GM12878 (cell line): ENCODE measurements at places on chromosomes 11 and 22. TPM values are rescaled to one million over a fixed set of nuclear protein-coding genes. Genes with fewer than 3 reads are reported as not detected.
A peak's percentile ranks its signal among the peaks of the same experiment; 100 is the strongest.

GRCh38 chr11:46299451-46299961 lies 22.0 kb downstream of the CREB3L1 start:
- H3K27ac ChIP-seq: 0 out of 2 replicates have a peak overlapping the region, but pooled peaks have one; percentile 24
- no peak for DNase-seq
- no peak overlapping the region; the same call in 1 of the 2 replicates for H3K4me3 ChIP-seq

- DNase-seq: no peak
- peak overlapping the region; percentile 96 for H3K4me3 ChIP-seq
- H3K27ac ChIP-seq: peak overlapping the region; percentile 72; the same call in 1 of the 2 replicates
- H3K36me3 ChIP-seq: peaks cover 11% of the 10 kb centered on the region
- H3K27me3 ChIP-seq: no peaks in the 10 kb centered on the region
- peaks cover 18% of the 10 kb centered on the region for H3K4me1 ChIP-seq
These were observed 857 bp downstream of the ZPR1 start for GRCh38 chr11:116786966-116787365.

GRCh38 chr11:22734628-22735345 lies 68.4 kb downstream of the GAS2 start:
- no peaks in the 10 kb centered on the region for H3K36me3 ChIP-seq
- H3K27me3 ChIP-seq: no peaks in the 10 kb centered on the region
- no peaks in the 10 kb centered on the region for H3K4me1 ChIP-seq
- H3K27ac ChIP-seq: no peak overlapping the region
- no peak overlapping the region for H3K4me3 ChIP-seq
- DNase-seq: no peak

DNA sequence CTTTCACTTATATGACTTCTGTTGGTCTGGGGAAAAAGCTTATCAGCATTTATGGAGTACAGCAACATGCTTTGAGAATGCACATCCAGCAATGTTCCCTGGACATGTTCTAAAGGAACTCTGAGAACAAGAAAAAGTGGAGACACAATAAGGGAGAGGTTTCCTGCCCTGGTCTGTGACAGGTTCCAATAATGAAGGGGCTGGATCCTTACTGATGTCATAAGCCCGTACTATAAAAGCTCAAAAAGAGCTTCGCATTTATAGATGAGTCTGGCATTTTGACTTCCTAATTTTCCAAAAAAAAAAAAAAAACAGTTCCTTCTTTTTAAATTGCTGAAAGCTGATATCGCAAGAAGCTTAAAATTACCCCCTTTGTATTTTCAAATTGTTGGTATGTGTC lies 129.1 kb downstream of the MPPED2 start:
- H3K27me3 ChIP-seq: peaks cover 1% of the 10 kb centered on the region; the same call in 1 of the 2 replicates
- no peak overlapping the region for H3K4me3 ChIP-seq
- no peak for DNase-seq
- H3K36me3 ChIP-seq: no peaks in the 10 kb centered on the region
- H3K4me1 ChIP-seq: no peaks in the 10 kb centered on the region

- H3K36me3 ChIP-seq: no peaks in the 10 kb centered on the region
- DNase-seq: no peak
- no peaks in the 10 kb centered on the region for H3K27me3 ChIP-seq
- H3K27ac ChIP-seq: no peak overlapping the region
- no peaks in the 10 kb centered on the region for H3K4me1 ChIP-seq
These were observed 509.0 kb downstream of the BUD13 start for GRCh38 chr11:116263770-116264169.

GRCh38 chr11:116328851-116329250 lies 443.9 kb downstream of the BUD13 start:
- no peaks in the 10 kb centered on the region; the same call in 1 of the 2 replicates for H3K27me3 ChIP-seq
- no peak overlapping the region for H3K4me3 ChIP-seq
- H3K27ac ChIP-seq: no peak overlapping the region
- no peak for DNase-seq

DNA sequence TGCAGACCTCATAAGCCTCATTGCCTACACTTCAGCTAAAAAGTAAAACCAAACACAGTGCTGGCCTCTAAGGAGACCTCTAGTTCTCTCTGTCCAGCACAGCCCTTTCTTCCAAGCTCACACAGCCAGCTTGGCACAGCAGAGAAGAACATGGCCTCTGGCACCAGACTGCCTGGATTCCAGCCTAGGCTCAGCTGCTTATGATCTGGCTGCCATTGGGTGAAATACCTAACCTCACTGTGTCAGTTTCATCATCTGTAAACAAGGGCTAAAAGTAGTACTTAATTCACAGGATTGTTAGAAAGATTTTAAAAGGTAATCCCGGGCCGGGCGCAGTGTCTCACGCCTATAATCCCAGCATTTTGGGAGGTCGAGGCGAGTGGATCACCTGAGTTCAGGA lies 9.9 kb upstream of the ACER3 start:
- H3K27me3 ChIP-seq: no peaks in the 10 kb centered on the region
- DNase-seq: no peak
- H3K27ac ChIP-seq: no peak overlapping the region
- H3K4me1 ChIP-seq: no peaks in the 10 kb centered on the region
- H3K36me3 ChIP-seq: no peaks in the 10 kb centered on the region
- H3K4me3 ChIP-seq: no peak overlapping the region

- peaks cover 13% of the 10 kb centered on the region for H3K36me3 ChIP-seq
- no peak for DNase-seq
- no peak overlapping the region for H3K27ac ChIP-seq
- no peaks in the 10 kb centered on the region for H3K27me3 ChIP-seq
- H3K4me3 ChIP-seq: no peak overlapping the region
These were observed 9.7 kb downstream of the MCAM start for GRCh38 chr11:119307219-119307618.

GRCh38 chr11:57392763-57393105 lies 2.3 kb upstream of the PRG2 start:
- no peak overlapping the region for H3K4me3 ChIP-seq
- no peaks in the 10 kb centered on the region for H3K4me1 ChIP-seq
- DNase-seq: no peak
- no peaks in the 10 kb centered on the region for H3K27me3 ChIP-seq
- no peaks in the 10 kb centered on the region for H3K36me3 ChIP-seq

DNA sequence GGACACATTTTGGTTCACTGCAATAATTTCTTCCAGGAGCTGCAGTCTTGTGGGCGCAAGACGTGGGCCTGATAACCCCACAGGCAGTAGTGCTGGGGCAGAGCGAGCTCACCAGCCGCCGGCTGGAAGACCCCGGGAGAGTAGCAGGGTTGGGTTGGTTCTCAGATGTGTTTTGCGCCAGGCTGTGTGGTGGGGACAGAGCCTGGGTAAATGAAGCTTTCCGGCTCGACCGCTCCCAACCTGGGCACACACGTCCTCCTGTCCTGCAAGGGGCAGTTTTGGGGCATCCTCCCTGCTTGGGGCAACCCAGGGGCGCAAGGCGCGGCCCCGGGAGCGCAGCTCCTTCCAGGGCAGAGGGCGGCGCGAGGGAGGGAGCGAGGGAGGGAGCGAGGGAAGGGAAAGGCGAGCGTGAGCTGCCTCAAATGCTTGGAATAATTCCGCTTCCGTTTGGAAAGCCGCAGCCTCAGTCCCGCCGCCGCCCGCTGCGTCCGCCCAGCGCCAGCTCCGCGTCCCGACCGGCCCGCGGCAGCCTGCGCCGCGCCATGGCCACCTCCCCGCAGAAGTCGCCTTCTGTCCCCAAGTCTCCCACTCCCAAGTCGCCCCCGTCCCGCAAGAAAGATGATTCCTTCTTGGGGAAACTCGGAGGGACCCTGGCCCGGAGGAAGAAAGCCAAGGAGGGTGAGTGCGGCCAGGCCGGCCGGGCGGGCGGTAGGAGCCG lies at the start of gene PARVA:
PARVA (plus strand) TSS at position 466 of the 718 bp plus-strand sequence; CDS start at position 543, 77 bp downstream.
- H3K4me3 ChIP-seq: no peak within 1 kb of the TSS
- no peak within 1 kb of the TSS for H3K27ac ChIP-seq

DNA sequence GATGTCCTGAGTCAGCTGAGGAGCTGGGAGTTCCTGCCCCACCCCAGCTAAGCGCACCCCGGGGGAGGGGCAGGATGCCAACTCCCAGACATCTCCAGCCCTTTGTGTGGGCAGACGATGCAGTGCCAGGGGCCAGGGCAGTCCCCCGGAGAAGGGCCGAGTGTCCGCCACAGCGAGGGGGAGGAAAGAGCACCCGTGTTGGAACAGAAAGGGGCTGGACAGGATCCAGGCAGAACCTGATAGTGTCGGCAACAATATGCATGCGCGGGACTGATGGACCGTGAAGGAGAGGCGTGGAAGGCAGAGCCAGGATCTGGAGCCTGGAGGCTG lies 1434.7 kb downstream of the BRD1 start:
- no peaks in the 10 kb centered on the region for H3K27me3 ChIP-seq
- no peak overlapping the region for H3K27ac ChIP-seq
- no peaks in the 10 kb centered on the region for H3K4me1 ChIP-seq

DNA sequence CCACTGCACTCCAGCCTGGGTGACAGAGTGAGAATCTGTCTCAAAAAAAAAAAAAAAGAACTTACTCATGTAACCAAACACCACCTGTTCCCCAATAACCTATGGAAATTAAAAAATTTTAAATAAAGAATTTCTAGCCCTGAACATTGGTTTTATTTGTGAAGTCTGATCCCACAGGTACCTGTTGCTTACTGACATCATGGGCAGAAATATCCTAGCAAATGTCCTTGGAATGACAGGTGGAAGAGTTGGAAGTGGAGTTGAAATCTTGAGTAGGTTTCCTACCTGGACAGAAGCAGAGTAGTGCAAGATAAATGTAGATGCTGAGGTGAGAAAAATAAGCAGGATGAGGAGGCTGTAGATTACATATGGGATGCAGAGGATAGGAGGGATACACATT lies 17.2 kb downstream of the CD3D start:
- no peaks in the 10 kb centered on the region for H3K27me3 ChIP-seq
- no peak overlapping the region for H3K27ac ChIP-seq
- no peak for DNase-seq
- peaks cover 5% of the 10 kb centered on the region; the same call in 1 of the 2 replicates for H3K4me1 ChIP-seq

DNA sequence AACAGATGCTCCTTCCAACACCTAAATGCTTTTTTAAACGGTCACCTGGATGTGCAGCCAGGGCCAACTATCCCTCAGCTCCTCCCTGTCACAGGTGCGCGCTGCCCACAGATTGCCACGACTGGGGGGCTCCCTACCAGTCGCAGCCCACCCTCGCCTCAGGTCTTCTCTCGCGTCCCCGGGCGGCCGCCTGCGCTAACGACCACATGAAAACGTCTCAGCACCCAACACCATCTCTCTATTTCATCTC lies 469 bp downstream of the ZBED5 start:
- H3K27ac ChIP-seq: peak overlapping the region; percentile 87
- peak overlapping the region; percentile 92 for H3K4me3 ChIP-seq
- no peak for DNase-seq
- H3K4me1 ChIP-seq: no peaks in the 10 kb centered on the region
- no peaks in the 10 kb centered on the region for H3K27me3 ChIP-seq

DNA sequence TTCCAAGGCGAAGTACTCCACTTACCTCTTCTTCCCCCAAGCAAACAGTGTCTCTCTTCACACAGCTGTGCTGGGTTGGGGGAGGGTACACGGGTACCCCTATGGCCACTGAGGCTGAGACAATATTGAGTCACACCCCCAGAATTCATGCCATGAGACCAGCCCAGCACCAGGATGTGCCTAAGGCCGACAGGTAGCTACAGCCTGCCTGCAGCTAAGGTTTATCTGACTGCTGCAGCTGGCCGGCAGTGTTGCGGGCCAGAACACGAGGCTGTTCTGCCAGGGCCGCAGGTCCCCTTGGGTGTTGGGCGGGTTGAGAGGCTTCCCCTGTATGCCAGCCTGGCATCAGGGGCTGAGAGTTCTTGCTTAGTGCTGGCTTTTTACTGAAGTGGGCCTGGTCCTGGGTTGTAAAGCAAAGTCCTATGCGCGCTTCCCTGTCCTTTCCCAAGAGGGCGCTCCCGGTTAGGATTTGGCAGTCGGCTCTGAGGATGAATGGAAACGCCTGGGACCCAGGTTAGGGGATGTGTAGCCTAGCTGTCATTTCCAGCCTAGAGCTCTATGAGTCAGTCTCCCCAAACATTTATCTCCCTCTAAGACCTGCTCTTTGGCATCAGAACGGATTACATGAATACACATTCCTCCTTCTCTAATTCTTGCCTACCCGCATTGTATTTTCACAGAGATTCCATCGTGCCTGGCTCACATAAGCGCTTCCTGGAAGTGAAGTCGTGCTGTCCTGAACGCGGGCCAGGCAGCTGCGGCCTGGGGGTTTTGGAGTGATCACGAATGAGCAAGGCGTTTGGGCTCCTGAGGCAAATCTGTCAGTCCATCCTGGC lies 7.1 kb downstream of the USP18 start:
- H3K4me3 ChIP-seq: no peak overlapping the region
- H3K4me1 ChIP-seq: 0 out of 2 replicates have a peak, but pooled peaks cover 2% of the 10 kb centered on the region
- H3K27ac ChIP-seq: no peak overlapping the region
- H3K36me3 ChIP-seq: peaks cover 23% of the 10 kb centered on the region
- DNase-seq: no peak

GRCh38 chr22:20463324-20464095 lies 25.9 kb upstream of the SCARF2 start:
- DNase-seq: no peak
- H3K27ac ChIP-seq: peak overlapping the region; percentile 51
- H3K4me1 ChIP-seq: peaks cover 17% of the 10 kb centered on the region
- 0 out of 2 replicates have a peak, but pooled peaks cover 4% of the 10 kb centered on the region for H3K36me3 ChIP-seq

GRCh38 chr11:3984896-3985295 lies 109.7 kb upstream of the RRM1 start:
- H3K36me3 ChIP-seq: peaks cover 3% of the 10 kb centered on the region
- H3K27ac ChIP-seq: no peak overlapping the region
- H3K4me1 ChIP-seq: no peaks in the 10 kb centered on the region
- H3K27me3 ChIP-seq: no peaks in the 10 kb centered on the region
- H3K4me3 ChIP-seq: no peak overlapping the region
- no peak for DNase-seq

GRCh38 chr22:48920776-48921241 lies 906.9 kb downstream of the BRD1 start:
- H3K4me3 ChIP-seq: no peak overlapping the region
- H3K27me3 ChIP-seq: no peaks in the 10 kb centered on the region
- DNase-seq: no peak
- H3K36me3 ChIP-seq: no peaks in the 10 kb centered on the region
- no peak overlapping the region for H3K27ac ChIP-seq

DNA sequence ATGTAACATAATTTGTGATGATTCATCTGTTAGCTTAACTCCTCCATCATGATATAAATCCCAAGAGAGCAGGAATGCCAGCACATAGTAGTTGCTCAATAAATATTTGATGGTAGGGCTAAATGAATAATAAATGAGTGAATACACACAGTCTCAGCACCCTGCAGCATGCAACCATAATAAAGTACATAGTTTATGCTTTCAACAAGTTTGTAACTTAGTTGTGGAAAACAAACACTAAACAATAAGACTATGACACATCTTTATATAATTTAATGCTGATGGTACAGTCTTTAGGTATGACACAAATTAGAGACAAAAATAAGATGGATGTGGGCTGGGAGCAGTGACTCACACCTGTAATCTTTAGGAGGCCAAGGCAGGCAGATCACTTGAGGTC lies 3.8 kb downstream of the ALKBH8 start:
- no peak overlapping the region for H3K4me3 ChIP-seq
- no peaks in the 10 kb centered on the region for H3K27me3 ChIP-seq
- peaks cover 13% of the 10 kb centered on the region for H3K4me1 ChIP-seq
- no peak overlapping the region for H3K27ac ChIP-seq
- DNase-seq: no peak
- H3K36me3 ChIP-seq: 0 out of 2 replicates have a peak, but pooled peaks cover 2% of the 10 kb centered on the region

Gene SCUBE2
- 0.24 and 0.31 TPM in 2 replicates for total RNA-seq

Gene PDE2A
- 0.15 and 0.24 TPM in 2 replicates for total RNA-seq

Gene HSPB2
- not detected in 2 replicates for total RNA-seq

Gene TPST2
- total RNA-seq: 31.2 and 32.2 TPM in 2 replicates

Gene SLC1A2
- total RNA-seq: 0.08 and 0.13 TPM in 2 replicates

Gene CHRDL2
- total RNA-seq: not detected in 2 replicates

Gene TRPM5
- not detected in 2 replicates for total RNA-seq

Gene SERPIND1
- total RNA-seq: 0.11 and 0.38 TPM in 2 replicates

Gene LRRN4CL
- total RNA-seq: not detected in 2 replicates

Gene MS4A2
- not detected in 2 replicates for total RNA-seq

Gene RFPL2
- not detected in 2 replicates for total RNA-seq

Gene CDKN1C
- total RNA-seq: 0.19 and 0.21 TPM in 2 replicates
